ENCODE measurements at places on chromosomes 16 and 17. TPM values are rescaled to one million over a fixed set of nuclear protein-coding genes. Genes with fewer than 3 reads are reported as not detected.
A peak's percentile ranks its signal among the peaks of the same experiment; 100 is the strongest.

GRCh38 chr17:8133941-8134340 lies 10.0 kb upstream of the HES7 start:
- DNase-seq: no peak

DNA sequence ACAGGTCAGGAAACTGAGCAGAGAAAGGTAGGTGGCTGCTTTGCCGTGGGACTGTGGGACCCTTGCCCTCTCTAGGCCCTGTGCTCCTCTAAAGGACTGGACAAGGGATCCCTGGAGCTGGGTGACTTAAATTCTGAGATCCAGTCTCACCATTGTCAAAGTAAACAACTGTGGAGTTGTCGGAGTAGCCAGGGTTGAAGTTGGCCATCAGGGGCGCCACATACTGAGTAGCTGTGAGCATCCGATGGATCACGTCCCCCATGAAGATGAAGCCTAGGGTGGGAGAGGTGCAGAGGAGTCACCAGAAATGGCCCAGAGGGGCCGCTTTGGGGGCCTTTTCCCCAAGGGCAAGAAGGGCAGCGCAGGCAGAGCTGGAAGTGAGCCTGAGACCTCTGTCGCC lies 43.5 kb downstream of the PLXDC1 start:
- DNase-seq: no peak

- DNase-seq: no peak
These were observed 59.8 kb downstream of the ADCY9 start for GRCh38 chr16:4056161-4057105.

GRCh38 chr16:22784690-22785214 lies 29.2 kb upstream of the HS3ST2 start:
- DNase-seq: no peak

GRCh38 chr17:82023447-82024241 lies 539 bp downstream of the LRRC45 start:
- no peak for DNase-seq

GRCh38 chr16:11679941-11680911 lies 12.0 kb downstream of the SNN start:
- DNase-seq: peak; percentile 44

DNA sequence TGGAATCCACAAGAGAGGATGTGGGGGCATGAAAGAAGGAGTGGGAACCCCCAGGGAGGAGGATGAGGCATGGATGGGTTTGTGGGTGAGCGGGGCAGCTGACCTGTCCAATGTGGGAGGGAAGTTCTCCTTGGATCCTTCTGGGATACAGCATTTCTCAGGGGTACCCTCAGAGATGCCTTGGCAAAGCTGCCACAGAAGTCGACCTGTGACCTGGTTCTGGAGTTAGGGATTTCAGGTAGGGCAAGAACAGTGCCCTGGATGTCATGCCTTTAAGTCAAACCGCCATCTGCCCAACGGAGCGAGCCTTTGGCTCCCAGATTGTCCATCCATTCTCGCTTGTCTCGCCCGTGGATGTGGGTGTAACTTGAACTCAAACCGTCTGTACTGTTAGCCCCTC lies 30.0 kb downstream of the WSCD1 start:
- DNase-seq: no peak

- no peak for DNase-seq
These were observed 731 bp downstream of the IKZF3 start for GRCh38 chr17:39863244-39863917.

DNA sequence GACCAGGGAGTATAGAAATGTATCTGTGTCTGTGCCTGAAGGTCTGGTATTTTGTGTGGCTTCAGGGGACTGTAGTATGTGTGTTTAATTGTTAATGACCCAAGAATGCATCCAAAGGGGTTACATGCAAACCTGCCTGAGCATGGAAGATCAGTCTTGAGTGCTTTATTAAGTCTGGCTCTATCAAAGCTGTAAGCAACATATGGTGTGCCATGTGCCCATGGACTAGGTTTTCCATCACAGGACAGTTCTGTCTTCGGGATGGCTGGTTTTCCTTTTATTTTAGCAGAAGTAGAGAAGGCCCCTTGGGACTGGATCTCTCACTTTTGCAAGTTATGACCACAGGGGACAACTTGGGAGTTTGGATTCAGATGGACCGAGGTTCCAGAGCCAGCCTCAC lies 18.2 kb downstream of the RBFOX1 start:
- no peak for DNase-seq

GRCh38 chr17:35541434-35541833 lies 4.0 kb upstream of the SLFN12L start:
- no peak for DNase-seq

DNA sequence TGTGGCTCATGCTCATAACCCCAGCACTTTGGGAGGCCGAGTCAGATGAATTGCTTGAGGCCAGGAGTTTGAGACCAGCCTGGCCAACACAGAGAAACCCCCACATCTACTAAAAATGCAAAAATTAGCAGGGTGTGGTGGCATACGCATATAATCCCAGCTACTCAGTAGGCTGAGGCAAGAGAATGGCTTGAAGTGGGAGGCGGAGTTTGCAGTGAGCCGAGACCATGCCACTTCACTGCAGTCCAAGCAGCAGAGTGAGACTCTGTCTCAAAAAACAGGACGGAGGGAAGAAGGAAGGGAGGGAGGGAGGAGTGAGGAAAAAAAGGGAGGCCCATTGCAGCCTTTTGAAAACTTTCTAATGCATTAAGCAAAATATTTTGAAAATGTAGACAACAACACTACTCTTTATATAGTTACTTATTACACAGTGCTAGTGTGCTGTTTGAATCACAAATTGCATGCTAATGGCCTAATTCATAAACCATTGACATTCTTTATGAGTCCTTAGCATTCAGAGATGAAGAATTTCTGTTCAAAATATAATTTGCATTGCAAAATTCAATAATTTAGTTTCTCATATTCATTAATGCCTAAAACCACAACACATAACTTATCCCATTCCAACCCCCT lies 59.4 kb downstream of the TMEM114 start:
- no peak for DNase-seq

- no peak for DNase-seq
These were observed 81.6 kb downstream of the SEC14L1 start for GRCh38 chr17:77222356-77222755.

GRCh38 chr17:68840073-68840472 lies 115.1 kb downstream of the ABCA8 start:
- peak; percentile 19 for DNase-seq

DNA sequence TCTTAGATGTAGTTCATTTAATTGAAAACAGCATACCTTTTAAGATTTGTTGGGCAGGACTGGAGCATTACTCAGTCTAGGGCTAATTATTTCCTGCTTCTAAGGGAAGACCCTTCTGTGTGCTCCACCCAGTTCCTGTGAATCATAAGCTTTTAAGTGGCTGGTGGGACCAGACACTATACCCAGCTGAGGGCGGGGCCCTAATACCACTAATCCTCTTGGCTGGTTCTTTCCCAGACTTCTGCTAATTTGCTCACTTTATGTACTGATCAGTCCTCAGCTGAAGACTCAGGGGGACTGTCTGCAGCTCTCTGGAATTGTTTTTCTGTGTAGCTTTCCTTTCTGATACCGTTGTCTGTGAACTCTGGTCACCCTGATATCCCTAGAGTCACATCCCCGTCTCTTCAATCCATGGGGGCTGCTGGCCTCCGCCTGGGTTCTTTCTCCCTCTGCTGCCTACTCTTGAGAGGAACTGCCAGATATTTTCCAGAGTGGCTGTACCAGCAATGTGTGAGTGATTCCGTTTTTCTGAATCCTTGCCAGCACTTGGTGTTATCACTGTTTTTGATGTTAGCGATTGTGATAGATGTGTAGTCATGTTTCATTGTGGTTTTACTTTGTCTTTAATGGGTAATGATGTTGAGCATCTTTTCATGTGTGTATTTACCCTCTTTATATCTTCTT lies 35.1 kb downstream of the MFSD11 start:
- DNase-seq: no peak

GRCh38 chr16:84449156-84450140 lies 55.0 kb downstream of the MEAK7 start:
- no peak for DNase-seq

- no peak for DNase-seq
These were observed 8.3 kb upstream of the SNF8 start for GRCh38 chr17:48952904-48953303.

DNA sequence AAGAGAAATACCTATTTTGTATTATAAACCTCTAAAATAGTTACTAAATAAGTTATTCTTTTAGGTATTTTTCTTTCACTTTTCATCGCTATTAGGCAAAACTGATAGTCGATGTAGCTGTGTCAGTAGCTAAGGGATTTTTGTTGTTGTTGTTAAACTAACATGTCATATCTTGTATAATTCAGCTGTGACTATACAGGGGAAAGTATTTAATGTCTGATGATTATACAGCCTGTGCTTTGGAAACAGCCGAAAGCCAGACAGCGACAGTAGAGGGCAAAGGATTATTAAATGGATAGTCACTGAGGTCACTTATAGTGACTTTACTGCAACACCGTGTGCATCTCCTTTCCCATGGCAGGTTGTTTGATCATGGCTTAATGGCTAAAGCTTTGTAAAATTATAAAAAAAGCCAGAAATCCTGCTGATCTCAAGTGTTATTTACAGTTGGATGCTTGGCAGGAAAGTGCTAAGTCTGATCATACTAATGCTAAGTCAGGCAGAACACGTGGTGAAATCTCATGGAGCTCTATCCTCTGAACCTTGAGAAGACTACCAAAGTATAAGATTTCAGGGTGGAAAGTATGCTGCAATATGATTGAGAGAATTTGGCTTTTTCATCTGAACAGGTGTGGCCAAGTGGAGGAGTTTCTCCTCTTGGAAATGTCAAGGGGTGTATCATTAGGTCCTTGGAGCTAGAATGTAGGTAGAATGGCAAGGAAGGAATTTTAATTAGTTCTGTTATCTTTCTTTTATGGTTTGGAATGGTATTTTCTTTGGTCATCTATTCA lies 88.4 kb downstream of the FTO start:
- DNase-seq: no peak

GRCh38 chr16:13077816-13078215 lies 176.4 kb downstream of the SHISA9 start:
- DNase-seq: no peak

GRCh38 chr16:19044769-19045168 lies 22.6 kb upstream of the COQ7 start:
- DNase-seq: no peak

GRCh38 chr17:73297934-73298861 lies 13.6 kb downstream of the CDC42EP4 start:
- no peak for DNase-seq

The CCDC154 gene
- 0.39 TPM for total RNA-seq

The NPIPA3 gene
- 1.6 TPM for total RNA-seq

The GCGR gene
- total RNA-seq: not detected

The MYH3 gene
- total RNA-seq: 0.88 TPM

The GSG1L2 gene
- not detected for total RNA-seq

The PITPNC1 gene
- total RNA-seq: 25.7 TPM

All from right cardiac atrium (tissue), 5 donors.